ENCODE measurements at places on chromosomes 11 and 22. TPM values are rescaled to one million over a fixed set of nuclear protein-coding genes. Genes with fewer than 3 reads are reported as not detected.

OR51B2 gene
- total RNA-seq = not detected

ACR gene
- total RNA-seq = not detected

TAGLN gene
- 331 TPM for total RNA-seq

CARNS1 gene
- total RNA-seq = 0.97 TPM

SLC22A6 gene
- not detected for total RNA-seq

ZNF280A gene
- total RNA-seq = under 0.01 TPM

DDTL gene
- not detected for total RNA-seq

FGF19 gene
- not detected for total RNA-seq

KRTAP5-9 gene
- total RNA-seq = not detected

TMEM121B gene
- total RNA-seq = 0.13 TPM

OR52N1 gene
- total RNA-seq = not detected

ARHGAP8 gene
- 2.0 TPM for total RNA-seq

MB gene
- total RNA-seq = not detected

ENTHD1 gene
- under 0.01 TPM for total RNA-seq

ZNF280B gene
- 1.6 TPM for total RNA-seq

TSGA10IP gene
- total RNA-seq = not detected

SCGB1C1 gene
- total RNA-seq = not detected

SAA1 gene
- total RNA-seq = 0.32 TPM

MIAT gene
- total RNA-seq = 0.78 TPM

PLAAT3 gene
- total RNA-seq = 14.9 TPM

TENM4 gene
- 0.13 TPM for total RNA-seq

MIOX gene
- total RNA-seq = not detected

ANO9 gene
- total RNA-seq = not detected

PKP3 gene
- 1.2 TPM for total RNA-seq

SCGB1D1 gene
- total RNA-seq = not detected

FIBIN gene
- total RNA-seq = 6.0 TPM

KRTAP5-7 gene
- 0.13 TPM for total RNA-seq

CCDC73 gene
- not detected for total RNA-seq

ART1 gene
- not detected for total RNA-seq

OR52A1 gene
- total RNA-seq = not detected

UPK3A gene
- not detected for total RNA-seq

OR52B2 gene
- total RNA-seq = not detected

TRIM77 gene
- not detected for total RNA-seq

RAB38 gene
- total RNA-seq = 0.32 TPM

OR52N5 gene
- not detected for total RNA-seq

GDPD4 gene
- total RNA-seq = not detected

PLA2G3 gene
- not detected for total RNA-seq

KREMEN1 gene
- total RNA-seq = 11.8 TPM

NPAS4 gene
- not detected for total RNA-seq

NECTIN1 gene
- total RNA-seq = 4.6 TPM

TBX1 gene
- not detected for total RNA-seq

RAG2 gene
- total RNA-seq = not detected

SORL1 gene
- 0.78 TPM for total RNA-seq

NAA40 gene
- total RNA-seq = 12.2 TPM

BTG4 gene
- total RNA-seq = not detected

PVALB gene
- total RNA-seq = not detected

MS4A14 gene
- not detected for total RNA-seq

RFPL1 gene
- total RNA-seq = not detected

OR8D4 gene
- 0.32 TPM for total RNA-seq

NOX4 gene
- 0.13 TPM for total RNA-seq

TSKU gene
- total RNA-seq = 19.5 TPM

SCN3B gene
- 0.11 TPM for total RNA-seq

RGL4 gene
- total RNA-seq = not detected

SHISAL1 gene
- 47.0 TPM for total RNA-seq

CALCA gene
- 0.22 TPM for total RNA-seq

KCTD14 gene
- total RNA-seq = 3.7 TPM
